ENCODE measurements at places on chromosomes 3 and 15.

GRCh38 chr3:50806031-50806430 is 131.3 kb downstream of the DOCK3 start:
- DNase-seq, result no peak

DNA sequence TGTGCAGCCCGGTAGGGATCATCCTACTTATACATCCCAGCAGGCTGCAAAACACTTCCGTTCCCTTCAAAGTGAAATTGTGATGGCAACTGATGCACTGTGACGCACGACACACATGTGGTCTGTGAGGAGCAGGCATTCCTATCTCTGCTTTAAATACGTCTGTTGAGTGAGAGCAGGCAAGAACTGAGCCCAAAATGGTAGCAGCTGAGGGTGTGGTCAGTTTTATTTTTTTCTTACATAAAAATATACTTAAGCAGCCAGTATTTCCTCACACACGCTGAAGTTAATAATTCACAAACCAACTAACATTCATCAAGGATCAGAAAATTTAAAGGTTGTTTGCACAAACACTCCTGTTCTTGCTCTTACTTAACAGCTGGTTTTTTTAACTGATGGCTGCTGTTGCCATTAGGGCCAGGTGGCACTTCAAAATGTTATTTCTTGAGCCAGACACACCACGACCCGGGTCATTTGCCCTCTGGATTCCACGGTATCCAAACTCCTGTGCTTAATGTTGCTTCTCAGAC is 23.9 kb downstream of the LRIG1 start:
- no peak for DNase-seq

DNA sequence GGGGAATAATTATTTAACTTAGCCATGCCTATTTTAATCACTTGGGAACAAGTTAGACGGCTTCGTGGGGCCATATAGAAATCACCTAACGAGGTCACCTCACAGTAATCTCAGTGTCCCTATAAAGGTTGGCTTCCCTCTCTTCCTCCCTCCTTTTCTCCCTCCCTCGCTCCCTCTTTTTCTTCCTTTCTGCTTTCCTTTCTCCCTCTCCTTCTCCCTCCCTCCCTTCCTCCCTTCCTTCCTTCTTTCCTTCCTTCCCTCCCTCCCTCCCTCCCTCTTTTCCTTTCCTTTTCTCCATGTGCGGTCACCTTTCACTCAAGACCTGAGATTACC is 206.1 kb upstream of the DPH6 start:
- DNase-seq, result no peak

DNA sequence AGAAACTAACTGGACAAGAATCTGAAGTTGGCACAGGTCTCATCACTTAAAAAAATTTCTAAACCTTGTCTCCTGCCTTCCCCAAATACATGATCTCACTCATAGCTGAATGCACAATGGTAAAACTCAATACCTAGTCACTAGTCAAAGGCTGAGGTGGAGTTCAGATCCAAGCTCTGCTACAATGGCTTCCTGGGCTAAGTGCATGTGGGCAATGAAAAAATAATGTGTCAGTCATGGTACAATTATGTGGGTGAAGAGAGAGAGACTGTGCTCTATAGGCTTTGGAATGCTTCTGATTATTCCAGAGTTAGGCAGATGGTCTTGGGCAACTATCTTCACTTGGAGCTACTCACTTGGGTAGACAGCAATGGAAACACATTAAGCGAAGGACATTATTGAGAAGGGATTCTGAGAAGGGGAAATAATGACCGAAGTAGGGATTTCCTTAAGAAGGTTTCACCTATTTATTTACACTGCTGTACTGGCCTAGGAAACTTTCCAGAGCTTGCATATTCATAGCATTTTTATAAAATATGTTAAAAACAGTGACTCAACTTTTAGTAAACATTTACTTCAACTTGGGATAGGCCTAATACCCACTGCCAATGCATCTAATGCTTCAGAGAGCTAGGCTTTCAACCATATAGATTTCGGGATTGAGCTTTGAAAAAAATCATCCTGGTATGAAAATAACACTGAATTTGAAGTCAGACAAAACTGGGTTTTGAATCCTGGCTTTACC is 58.7 kb upstream of the PLXND1 start:
- no peak for DNase-seq

DNA sequence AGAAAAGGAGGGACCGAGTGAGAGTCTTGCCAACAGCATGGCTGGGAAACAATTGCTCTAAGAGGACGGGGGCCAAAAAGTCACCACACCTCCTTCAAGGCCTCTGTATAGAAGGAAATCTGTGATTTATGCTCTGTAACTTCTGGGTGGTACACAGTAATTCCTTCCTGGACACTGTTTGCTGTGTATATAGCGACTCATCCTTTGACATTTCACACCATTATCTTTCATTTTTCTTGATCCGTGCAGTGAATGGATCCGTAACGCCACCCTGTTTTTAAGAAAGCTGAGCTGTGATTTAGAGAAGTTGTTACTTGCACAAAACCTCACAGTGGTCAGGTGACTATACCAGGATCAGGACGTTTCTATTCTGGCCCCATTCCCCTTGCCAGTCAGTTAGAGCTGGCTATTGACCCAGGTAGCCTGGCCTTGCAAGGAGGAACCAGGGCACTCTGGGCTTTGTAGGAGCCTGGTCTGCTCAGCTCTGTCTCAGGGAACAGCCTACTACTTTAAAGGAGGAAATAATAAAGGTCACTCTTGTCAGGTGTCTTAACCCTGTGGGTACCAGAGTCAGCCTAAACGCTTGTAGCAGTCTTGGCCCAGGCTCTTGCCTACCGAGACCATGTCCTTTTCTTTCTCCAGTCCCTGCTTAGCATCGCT is 86.5 kb upstream of the MYZAP start:
- DNase-seq, result peak; percentile 54

- no peak for DNase-seq
These were observed 642.9 kb upstream of the KCNMB2 start for GRCh38 chr3:177893331-177893730.

DNA sequence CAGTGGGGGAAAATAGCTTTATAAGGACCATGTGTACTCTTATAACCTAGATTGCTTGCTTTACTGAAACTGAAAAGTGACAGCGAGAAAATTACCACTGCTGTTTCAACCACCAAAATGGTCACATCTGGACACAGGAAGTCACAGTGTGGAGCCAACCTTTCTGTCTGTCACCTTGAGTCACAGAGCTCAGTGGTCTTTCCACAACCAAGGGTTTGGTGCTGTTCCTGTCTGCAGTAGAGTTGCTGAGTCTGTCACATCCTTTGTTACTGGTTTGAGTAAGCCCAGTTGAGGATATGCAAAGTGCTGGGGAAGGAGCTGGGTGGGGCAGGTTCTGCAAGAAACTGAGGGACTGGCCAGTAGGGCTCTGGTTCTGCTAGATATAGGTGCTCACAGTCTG is 139.1 kb upstream of the EIF1B start:
- DNase-seq, result no peak

Measured in LNCaP clone FGC (cell line).